ENCODE measurements at places on chromosomes 11 and 22.
A peak's percentile ranks its signal among the peaks of the same experiment; 100 is the strongest.

- peak; percentile 65 for DNase-seq
These were observed 10.0 kb upstream of the MFRP start for GRCh38 chr11:119356349-119357031.

DNA sequence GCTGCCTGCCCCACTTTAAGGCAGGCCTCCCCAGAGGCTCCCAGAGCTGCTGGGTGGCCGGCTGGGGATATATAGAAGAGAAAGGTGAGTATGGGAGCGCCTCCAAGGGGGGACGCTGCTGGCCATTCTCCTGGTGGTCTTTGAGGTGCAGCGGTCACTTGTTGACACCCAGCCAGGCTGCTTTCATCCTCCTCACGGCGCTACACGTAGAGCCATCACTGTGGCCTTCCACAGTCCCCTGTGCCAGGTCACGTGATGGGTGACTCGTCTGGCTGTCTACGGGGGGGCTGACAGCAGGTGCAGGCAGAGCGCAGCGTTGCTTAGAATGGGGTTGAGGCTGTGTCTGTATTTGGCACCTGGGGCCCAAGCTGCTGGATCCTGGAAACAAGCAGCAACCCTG, 1.9 kb downstream of the ACR start:
- no peak for DNase-seq

- no peak for DNase-seq
These were observed 137.4 kb downstream of the PLEKHA7 start for GRCh38 chr11:16876837-16877236.

- DNase-seq = no peak
These were observed 47.1 kb upstream of the PRODH start for GRCh38 chr22:18983120-18983651.

DNA sequence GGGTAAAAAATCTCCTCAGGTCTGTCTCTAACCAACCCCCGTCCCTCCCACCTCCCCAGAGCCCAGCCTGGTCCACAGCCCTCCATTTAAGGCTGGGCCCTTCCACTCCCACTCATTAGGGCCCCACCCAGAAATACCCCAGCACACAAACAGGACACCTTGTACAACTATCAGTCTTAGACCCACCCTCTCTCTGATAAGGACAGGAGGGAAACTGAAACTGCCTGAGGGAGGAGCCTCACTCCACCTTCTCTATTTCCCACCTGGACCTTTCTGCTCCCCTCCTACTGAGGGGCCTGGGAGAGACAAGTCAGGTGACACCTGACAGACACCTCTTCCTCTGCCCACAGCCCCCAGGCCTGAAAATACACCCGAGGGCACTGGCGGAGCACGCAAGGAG, 90.2 kb downstream of the PLEKHA7 start:
- no peak for DNase-seq

GRCh38 chr11:111148953-111149352, 96.6 kb upstream of the POU2AF2 start:
- no peak for DNase-seq

- no peak for DNase-seq
These were observed 88.7 kb downstream of the IGLL5 start for GRCh38 chr22:22976033-22976922.

- no peak for DNase-seq
These were observed 5.9 kb downstream of the ASCL2 start for GRCh38 chr11:2264366-2265053.

DNA sequence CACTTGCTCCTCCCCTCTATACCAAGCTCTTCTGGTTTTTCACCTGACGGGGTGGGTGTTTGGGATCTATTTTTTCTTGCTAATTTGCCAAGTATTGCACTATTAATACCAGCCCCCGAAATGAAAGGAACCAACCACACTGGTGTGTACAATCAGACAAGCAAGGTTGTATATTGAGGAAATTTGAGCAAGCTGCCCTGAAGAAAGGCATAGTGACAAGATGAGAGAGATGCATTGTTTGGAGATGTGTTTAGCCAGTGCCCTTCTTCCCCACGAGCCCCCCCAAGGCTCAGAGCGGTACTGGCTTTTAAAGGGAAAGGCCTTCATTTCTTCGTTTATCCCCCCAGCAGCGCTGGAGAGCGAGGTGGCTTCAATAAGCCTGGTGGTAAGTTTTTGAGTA, 15.2 kb upstream of the GAS2L1 start:
- DNase-seq = no peak

GRCh38 chr11:111840143-111840542, 31.2 kb downstream of the ALG9 start:
- DNase-seq = no peak

DNA sequence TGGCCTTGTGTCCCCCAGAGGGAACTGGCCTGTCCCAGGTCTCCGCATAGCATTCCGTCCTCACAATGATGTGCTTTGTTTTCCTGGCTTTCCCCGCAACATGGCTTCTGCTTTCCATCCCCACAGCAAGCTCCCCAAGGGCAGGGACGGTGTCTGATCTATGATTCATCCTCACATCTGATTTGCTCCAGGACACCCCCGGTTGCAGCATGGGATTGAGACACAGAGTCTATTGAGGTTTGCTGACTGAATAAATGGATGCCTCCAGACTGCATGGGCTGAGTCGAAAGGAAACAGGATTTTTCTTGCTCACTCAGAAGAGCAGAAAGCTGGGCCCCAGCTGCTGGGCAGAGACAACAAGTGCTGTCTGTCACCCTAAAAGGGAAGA, 40.2 kb downstream of the LMO1 start:
- DNase-seq = peak; percentile 15

DNA sequence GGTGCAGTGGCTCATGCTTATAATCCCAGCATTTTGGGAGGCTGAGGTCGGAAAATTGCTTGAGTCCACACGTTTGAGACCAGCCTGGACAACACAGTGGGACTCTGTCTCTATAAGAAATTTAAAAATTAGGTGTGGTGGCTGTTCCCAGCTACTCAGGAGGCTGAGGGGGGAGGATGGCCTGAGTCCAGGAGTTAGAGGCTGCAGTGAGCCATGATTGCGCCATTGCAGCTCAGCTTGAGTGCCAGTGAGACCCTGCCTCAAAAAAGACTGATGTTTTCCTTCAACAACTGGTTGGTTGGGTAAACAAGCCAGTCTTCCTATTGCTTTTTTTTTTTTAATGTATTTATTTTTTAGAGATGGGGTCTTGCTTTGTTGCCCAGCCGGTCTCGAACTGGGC, 9.2 kb downstream of the XBP1 start:
- no peak for DNase-seq

DNA sequence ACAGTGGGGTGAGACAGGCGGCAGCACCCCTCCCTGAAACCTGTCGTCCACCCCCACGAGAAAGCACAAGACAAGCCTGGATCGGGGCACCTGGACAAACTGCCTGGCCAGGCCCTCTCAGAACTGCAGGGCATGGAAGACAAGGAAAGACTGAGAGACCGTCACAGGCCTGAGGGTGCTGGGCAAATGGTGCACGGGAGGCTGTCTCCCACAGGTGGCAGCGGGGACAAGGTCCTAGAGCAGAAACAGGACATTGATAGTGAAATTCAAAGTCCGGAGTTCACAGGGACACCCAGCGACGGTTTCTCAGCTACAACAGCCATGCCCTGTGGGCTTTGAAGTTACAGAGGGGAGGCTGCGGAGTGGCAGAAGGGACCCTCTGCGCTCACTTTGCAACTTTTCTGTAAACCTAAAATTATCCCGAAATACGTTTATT, 20.6 kb downstream of the DRD4 start:
- DNase-seq = no peak

GRCh38 chr11:32939046-32939445, 46.4 kb downstream of the QSER1 start:
- DNase-seq = no peak

GRCh38 chr11:108402241-108402640, 65.1 kb downstream of the C11orf65 start:
- DNase-seq = no peak

DNA sequence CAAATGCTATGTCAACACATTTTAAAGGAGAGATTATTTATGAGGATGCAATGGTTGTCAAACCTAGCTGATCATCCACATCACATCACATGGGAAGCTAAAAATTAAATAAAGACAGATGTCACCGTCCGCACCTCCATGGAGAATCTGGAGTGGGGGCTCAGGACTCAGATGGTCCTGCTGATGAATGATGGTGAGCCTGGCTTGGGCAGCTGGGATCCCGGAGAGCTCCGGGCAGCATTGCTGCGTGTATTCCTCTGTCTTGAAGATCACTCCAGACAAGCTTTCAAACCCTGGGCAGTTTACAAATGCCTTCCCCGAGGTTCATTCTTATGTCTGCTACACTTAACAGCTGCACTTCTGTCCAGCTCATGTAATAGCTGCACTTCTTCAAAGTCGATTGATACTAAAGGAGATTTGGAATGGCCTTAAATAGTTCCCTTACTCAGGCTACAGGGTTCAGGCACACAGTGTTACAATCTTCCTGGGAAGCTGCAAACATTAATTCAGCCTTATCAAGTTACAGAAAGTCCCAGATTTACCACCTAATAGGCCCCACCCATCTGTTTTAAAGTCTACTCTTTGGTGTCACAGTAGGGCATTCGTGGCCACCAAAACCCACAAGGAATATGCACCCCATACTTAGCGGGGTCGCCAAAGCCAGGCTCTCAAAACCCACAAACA, 34.7 kb upstream of the CSNK2A3 start:
- no peak for DNase-seq

- no peak for DNase-seq
These were observed 127.9 kb upstream of the NTM start for GRCh38 chr11:131242476-131243000.

- DNase-seq = no peak
These were observed 81.0 kb downstream of the TRMU start for GRCh38 chr22:46416520-46416871.

DNA sequence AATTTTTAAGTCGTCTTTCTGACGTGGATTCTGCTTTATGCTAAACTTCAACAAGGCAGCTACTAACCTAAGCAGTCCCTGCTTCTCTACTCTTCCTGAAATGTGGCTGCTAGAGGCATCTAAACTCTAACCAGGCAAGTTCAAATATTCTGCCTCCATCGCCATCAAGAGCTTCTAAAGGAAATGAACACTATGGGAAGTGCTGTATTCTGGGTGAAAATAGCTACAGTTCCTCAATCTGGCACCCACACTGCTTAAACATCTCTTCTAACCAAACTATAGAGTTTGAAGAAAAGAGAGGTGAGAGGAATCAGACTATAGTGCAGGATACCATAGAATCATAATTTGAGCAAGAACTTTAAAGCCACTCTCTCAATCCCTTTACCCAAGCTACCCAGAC, 6.3 kb downstream of the NRIP3 start:
- no peak for DNase-seq

DNA sequence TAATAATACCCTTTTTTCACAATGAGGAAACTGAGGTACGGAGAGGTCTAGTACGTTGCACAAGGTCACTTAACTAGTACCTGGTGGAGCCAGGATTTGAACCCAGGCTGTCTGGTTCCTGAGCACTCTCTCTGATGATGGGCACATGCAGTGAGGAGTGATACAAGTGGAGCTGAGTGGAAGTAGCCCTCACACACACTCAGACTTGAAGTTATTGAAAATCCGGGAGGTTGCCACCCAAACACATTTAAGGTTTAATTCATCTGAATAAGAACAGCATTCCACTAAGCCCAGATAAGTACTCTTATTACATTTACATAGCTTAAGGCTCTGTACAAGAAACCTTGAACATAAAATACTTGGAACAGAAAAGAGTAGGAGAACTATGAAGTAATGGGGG, 4.8 kb downstream of the GRAP2 start:
- no peak for DNase-seq

- no peak for DNase-seq
These were observed 114.4 kb downstream of the OSBP2 start for GRCh38 chr22:30809086-30809485.

DNA sequence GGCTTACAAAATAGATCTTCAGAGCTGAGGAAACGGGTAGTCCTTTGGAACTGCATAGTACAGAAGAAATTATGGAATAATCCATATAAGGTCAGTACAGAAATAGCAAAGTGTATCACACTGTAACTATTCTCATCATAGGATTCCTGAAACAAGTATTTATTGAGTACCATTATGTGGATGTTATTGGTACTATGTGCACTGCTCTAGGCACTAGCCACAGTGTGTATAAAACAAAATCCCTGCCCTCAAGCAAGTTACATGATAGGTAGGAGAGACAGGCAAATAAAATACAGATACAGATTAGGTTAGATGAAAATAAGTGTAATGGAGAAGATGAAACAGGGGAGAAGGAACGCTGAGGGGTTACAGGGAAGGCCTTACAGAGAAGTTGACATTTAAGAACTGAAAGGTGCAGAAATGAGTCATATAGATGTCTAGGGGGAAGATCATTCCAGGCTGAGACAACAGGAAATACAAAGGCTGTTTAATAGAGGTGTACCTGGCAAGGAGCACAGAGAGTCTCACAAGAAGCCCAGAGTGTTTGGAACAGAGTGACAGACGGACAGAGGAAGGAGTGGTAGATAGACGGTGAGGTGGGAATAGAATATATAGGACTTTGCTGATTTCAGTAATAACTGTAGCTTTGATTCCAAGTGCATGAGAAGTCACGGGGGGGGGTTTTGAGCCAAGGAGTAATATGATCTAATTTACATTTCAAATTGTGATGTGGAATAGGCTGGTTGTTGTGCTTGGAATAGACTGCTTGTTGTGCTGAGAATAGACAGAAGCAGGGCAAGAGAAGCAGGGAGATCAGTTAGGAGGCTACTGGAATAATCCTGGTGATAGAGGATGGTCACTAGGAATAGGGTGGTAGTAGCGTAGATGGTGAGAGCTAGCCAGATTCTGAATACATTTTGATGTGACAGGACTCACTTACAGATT, 13.7 kb downstream of the RNF141 start:
- no peak for DNase-seq

- DNase-seq = no peak
These were observed 1456.5 kb downstream of the TBC1D22A start for GRCh38 chr22:48218889-48219420.

- peak; percentile 28 for DNase-seq
These were observed 8.8 kb upstream of the IZUMO1R start for GRCh38 chr11:94295534-94295933.

DNA sequence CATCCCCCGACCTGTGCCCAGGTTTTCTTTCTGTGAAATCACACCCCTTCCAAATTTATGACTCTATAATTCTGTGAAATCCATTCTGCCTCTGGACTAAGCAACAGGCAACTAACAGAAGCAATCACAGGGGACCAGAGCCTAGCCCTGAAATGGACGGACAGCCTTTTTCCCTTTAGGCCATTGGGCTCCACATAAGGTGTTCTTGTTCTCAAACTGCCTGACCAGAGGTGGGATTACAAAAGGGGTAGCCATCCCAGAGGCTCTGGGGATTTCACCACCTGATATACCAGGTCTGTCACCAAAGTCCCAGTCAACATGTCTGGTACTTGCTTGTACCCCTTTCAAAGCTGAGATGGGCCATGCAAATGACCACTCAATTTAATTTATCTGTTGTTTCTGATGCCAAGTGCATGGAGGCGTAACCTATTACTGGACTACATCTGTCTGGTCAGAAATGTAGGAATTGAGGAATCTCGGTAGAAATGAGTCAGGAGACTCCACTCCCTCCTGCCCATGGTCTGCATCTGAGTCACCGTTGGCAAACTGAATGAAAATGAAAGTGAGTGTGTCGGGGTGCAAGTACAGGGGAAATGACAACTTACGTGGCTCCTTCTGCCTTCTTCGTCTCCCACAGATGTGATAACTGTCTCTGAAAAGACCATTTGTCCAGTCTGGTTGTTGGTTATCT, 10.2 kb downstream of the DKK3 start:
- DNase-seq = peak; percentile 91

GRCh38 chr11:68271023-68271780, 571 bp downstream of the C11orf24 start:
- DNase-seq = peak; percentile 72

- peak; percentile 28 for DNase-seq
These were observed 673 bp upstream of the SHANK2 start for GRCh38 chr11:71252770-71253730.

- DNase-seq = no peak
These were observed 325.7 kb downstream of the SHANK2 start for GRCh38 chr11:70926543-70927201.

Data from HFFc6 (cell line).